Progenitor cell of endocrine pancreas (in vitro differentiated cells): ENCODE measurements at places on chromosomes 3 and 15. TPM values are rescaled to one million over a fixed set of nuclear protein-coding genes. Genes with fewer than 3 reads are reported as not detected.

- no peak overlapping the region for H3K4me3 ChIP-seq
- H3K36me3 ChIP-seq = no peaks in the 10 kb centered on the region
- H3K27ac ChIP-seq = no peak overlapping the region
- H3K4me1 ChIP-seq = peaks cover 4% of the 10 kb centered on the region
Observed at GRCh38 chr15:31842532-31843195, 187.7 kb upstream of the CHRNA7 start.

DNA sequence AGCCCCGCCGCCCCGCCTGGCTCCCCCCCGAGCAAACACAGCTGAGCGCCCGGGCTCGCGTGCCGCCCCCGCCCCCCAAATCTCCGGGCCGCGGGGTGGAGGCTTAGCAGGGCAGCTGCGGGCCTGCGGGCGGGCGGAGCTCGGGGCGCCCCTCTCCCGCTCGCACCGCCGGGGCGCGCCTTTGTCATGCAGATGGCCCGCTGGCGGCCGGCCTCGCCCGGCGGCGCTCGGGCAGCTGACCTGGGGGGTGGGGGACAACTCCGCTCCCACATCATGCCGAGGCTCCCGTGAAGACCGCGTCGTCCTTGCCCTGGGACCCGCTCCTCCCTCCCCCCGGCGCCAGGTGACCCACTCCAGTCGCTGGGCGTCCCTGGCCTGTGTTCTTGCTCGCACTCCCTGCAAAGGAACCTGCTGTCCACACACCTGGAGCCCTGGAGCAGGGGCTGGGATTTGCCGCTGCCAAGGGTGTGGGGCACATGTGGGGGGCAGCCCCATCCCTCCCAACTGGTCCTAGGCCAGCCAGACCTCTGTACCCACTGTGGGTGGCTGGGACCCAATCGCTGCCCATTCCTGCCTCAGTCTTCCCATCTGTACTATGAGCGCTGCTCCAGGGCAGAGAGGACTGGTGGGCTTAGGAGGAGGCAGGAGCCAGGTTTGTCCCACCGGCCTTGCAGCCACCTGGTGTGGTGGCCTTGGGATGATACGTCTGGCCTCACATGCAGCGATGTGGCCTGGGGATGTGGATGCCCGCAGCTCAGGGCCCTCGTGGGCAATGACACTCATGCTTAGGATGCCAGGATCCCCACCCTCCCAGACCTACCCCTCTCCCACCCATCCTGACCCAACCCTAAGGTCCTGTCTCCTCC lies 33.5 kb downstream of the DNAJB8 start:
- peak overlapping the region; percentile 45 for H3K4me3 ChIP-seq
- peaks cover 36% of the 10 kb centered on the region for H3K4me1 ChIP-seq
- no peak overlapping the region for H3K27ac ChIP-seq
- peaks cover 37% of the 10 kb centered on the region for H3K27me3 ChIP-seq
- H3K36me3 ChIP-seq = no peaks in the 10 kb centered on the region

DNA sequence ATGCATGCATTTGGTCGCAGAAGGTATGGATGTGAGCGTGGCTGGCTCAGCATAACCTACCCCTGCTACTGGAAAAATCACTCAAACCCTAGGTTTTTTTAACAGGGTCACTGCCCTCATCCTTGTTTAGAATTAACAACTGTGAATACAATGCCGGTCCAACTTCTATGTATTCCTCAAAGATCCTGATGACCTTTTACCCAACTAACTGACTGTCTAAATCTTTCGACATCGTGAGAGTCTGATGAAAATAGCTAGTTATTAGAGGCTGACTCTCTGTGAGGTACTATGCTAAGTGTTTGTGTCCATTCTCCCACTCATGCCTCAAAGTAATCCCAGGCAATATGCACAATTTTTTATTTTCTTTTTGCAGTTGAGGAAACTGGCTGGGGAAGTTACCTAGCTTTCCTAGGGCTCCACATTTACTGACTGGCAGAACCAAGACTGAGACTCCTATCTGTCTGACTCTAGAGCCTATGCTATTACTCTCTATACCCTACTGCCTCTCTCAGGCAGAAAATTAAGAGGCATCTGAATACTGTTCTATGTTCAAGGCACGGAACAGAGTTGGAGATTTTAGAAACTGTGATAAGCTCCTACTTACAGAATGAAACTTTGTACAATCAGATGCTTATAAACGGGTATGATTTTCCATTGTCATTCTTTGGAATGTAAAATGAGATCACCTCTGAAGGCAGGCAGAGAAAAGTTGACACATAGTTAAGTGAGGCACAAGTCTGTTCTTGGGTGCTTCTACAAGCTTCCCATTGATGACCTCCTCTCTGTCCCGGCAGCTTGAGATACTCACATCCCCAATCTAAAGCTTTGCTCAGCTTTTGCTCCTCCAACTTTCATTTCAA lies 56.4 kb downstream of the FILIP1L start:
- H3K27me3 ChIP-seq = no peaks in the 10 kb centered on the region
- H3K4me1 ChIP-seq = peaks cover 15% of the 10 kb centered on the region
- H3K27ac ChIP-seq = no peak overlapping the region
- no peak overlapping the region for H3K4me3 ChIP-seq
- DNase-seq = no peak
- H3K36me3 ChIP-seq = peaks cover 4% of the 10 kb centered on the region

GRCh38 chr15:27408428-27408827 lies 437.4 kb downstream of the GABRG3 start:
- peaks cover 2% of the 10 kb centered on the region for H3K4me1 ChIP-seq
- no peak for DNase-seq
- H3K36me3 ChIP-seq = no peaks in the 10 kb centered on the region
- no peak overlapping the region for H3K27ac ChIP-seq
- no peak overlapping the region for H3K4me3 ChIP-seq

GRCh38 chr15:43799209-43799944 lies 643 bp downstream of the SERINC4 start:
- H3K36me3 ChIP-seq = peaks cover 22% of the 10 kb centered on the region
- H3K27ac ChIP-seq = no peak overlapping the region

- no peak overlapping the region for H3K4me3 ChIP-seq
- DNase-seq = no peak
- no peak overlapping the region for H3K27ac ChIP-seq
- H3K4me1 ChIP-seq = no peaks in the 10 kb centered on the region
- H3K27me3 ChIP-seq = peaks cover 43% of the 10 kb centered on the region
Observed at GRCh38 chr15:74710319-74711094, 14.7 kb upstream of the EDC3 start.

GRCh38 chr15:43484455-43484854 lies 8.5 kb downstream of the TP53BP1 start:
- peaks cover 3% of the 10 kb centered on the region for H3K4me1 ChIP-seq
- peaks cover 31% of the 10 kb centered on the region for H3K36me3 ChIP-seq
- H3K4me3 ChIP-seq = no peak overlapping the region
- H3K27ac ChIP-seq = no peak overlapping the region
- H3K27me3 ChIP-seq = no peaks in the 10 kb centered on the region

- no peak for DNase-seq
- peaks cover 2% of the 10 kb centered on the region for H3K4me1 ChIP-seq
- no peak overlapping the region for H3K4me3 ChIP-seq
- peaks cover 14% of the 10 kb centered on the region for H3K27me3 ChIP-seq
Observed at GRCh38 chr15:101003081-101003480, 83.9 kb downstream of the LRRK1 start.

BCHE gene
- total RNA-seq = 1.1 and 2.1 TPM in 2 replicates

ENTPD3 gene
- 1.3 and 1.4 TPM in 2 replicates for total RNA-seq

RNF13 gene
- total RNA-seq = 29.8 and 31.1 TPM in 2 replicates

ARMC8 gene
- 57.4 and 71.3 TPM in 2 replicates for total RNA-seq

TP63 gene
- 0.72 and 1.6 TPM in 2 replicates for total RNA-seq

GP9 gene
- not detected in 2 replicates for total RNA-seq

SLC28A1 gene
- total RNA-seq = not detected in 2 replicates
